ENCODE measurements at places on chromosomes 5 and 9.

DNA sequence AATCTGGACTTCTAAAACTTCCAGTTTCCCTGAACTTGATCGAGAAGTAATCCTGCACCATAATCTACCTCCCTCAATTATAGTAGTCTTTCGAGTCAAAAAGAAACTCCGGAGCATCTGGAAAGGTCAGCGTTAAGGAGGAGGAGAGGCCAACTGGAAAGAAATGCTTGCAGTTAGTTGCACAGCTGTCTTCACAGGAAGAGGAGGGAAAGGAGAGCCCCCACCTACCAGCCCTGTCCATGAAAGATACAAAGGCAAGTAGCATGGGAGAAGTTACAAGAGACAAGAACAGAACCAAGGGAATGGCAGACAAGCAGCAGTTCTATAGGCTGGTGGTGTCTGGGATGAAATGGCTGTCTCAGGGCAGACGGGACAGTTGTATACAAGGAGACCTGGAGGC, 170.6 kb downstream of the RAB3C start:
- DNase-seq, result no peak

DNA sequence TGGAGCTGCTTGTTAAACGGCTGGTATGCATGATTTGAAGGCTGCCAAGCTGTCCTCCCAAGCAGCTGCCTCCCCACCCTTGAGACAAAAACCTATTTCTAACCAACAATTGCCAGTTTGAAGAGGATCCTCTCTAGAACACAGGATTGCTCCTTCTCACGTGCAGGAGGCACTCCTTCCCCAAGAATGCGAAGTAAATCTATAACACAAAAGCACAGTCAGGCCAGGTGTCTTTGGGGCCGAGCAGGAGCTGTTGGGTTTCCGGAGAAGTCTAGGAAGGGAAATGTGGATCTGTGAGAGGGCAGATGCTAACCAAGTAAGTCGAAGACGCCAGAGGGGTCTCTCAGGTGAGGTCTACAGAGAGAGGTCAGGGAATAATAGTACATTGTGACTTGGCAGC, 35.4 kb upstream of the GNPDA1 start:
- DNase-seq, result no peak

GRCh38 chr5:98108497-98108896, 665.0 kb upstream of the RGMB start:
- no peak for DNase-seq

DNA sequence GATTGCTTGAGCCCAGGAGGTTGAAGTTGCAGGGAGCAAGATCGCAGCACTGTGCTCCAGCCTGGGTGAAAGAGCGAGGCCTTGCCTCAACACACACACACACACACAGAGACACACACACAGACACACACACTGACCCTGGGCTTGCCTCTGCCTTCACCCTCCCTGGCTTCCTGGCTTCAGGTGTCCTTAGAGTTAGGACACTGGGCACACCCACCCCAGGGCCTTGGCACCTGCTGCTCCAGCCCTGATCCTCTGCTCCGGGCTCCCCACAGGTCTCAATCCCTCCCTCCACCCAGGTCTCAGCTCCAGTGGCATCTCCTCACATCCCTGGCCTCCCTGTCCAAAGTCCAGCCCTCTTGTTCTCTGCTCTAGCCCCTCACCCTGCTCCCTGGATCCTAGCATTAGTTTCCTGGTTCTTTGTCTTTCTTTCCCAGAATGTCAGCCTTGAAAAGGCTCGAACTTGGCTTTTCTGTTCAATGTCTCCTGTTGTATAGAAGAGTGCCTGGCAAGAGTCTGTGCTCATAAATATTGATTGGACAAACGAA, 212.9 kb downstream of the C9orf50 start:
- no peak for DNase-seq

DNA sequence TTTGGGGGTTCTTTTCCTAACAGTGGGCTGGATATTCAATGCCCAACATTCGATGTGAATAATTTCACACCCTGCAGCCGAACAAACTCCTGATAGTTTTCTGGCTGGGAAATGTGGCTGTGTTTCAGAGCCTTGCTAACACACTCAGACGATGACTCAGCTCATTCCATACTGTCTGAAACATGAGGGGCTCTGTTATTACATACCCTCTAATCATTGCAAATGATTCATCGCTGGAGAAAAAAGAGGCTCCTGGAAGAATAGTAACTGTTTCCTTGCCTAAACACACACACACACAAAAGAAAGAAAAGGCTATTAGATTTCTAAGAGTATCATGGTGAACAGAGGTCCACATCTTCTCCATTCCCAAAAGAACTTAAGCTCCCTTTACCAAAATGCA, 75.8 kb downstream of the OXCT1 start:
- no peak for DNase-seq

DNA sequence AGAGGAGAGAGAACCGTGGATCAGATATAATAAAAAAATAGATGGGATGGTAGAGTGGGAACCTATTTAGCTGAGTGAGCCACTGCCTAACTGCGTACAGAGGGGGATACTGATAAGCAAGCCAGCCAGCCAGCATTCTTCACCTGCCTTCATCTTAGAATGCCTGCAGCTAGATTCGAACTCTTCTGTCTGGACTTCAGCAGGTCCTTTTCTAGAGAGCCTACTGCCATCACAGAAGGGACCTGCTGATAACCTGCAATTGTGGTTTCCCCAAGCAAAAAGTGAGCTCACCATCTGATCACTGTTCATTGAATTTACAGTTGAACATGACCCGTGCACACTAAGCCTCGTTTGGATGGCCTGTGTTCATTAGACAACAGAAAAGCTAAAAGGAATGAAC, 109.4 kb downstream of the CDC42SE2 start:
- DNase-seq, result no peak

- DNase-seq, result no peak
These were observed 153.6 kb downstream of the FGF18 start for GRCh38 chr5:171573021-171573420.

DNA sequence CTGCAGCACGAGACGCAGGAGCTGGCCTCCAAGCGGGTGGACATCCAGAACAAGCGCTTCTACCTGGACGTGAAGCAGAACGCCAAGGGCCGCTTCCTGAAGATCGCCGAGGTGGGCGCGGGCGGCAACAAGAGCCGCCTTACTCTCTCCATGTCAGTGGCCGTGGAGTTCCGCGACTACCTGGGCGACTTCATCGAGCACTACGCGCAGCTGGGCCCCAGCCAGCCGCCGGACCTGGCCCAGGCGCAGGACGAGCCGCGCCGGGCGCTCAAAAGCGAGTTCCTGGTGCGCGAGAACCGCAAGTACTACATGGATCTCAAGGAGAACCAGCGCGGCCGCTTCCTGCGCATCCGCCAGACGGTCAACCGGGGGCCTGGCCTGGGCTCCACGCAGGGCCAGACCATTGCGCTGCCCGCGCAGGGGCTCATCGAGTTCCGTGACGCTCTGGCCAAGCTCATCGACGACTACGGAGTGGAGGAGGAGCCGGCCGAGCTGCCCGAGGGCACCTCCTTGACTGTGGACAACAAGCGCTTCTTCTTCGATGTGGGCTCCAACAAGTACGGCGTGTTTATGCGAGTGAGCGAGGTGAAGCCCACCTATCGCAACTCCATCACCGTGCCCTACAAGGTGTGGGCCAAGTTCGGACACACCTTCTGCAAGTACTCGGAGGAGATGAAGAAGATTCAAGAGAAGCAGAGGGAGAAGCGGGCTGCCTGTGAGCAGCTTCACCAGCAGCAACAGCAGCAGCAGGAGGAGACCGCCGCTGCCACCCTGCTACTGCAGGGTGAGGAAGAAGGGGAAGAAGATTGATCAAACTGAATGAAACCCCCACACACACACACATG, 654 bp downstream of the PURA start:
- peak; percentile 51 for DNase-seq

- no peak for DNase-seq
These were observed 1992.3 kb downstream of the MAT2B start for GRCh38 chr5:165497707-165498106.

- DNase-seq, result no peak
These were observed 716.3 kb downstream of the BRINP1 start for GRCh38 chr9:118652912-118653311.

DNA sequence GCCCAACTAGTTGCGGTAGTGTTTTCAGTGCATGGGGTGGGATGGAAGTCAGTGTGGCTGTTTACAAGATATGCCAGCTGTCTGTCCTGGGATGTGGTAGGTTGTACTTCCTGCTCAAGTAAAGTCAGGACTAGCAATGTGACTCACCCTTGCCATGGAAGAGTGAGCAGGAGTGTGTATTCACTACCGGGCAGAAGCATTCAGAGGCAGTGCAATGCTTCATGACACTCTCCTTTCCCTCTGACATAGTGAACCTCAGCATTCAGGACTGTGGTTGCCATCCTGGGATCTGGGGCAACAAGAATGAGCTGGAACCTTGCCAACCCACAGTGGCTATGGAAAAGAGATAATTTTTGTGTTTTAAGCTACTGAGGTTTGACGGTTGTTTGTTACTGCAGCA, 68.9 kb downstream of the BOD1 start:
- no peak for DNase-seq

Measured in left lung (tissue), 14 donors.